Left colon (tissue), 2 donors: ENCODE measurements at places on chromosomes 4 and X. TPM values are rescaled to one million over a fixed set of nuclear protein-coding genes. Genes with fewer than 3 reads are reported as not detected.

GRCh38 chr4:152322656-152323055 lies 213.2 kb downstream of the FBXW7 start:
- no peak for DNase-seq

- no peak for DNase-seq
Measured at GRCh38 chrX:129404670-129405008, 118.7 kb downstream of the SMARCA1 start.

- DNase-seq = no peak
Measured at GRCh38 chr4:41927796-41928499, 7.3 kb upstream of the TMEM33 start.

- no peak for DNase-seq
Measured at GRCh38 chrX:64894454-64895038, 81.7 kb downstream of the ZC4H2 start.

The SYTL5 gene
- total RNA-seq = 10.0 TPM

The PFKFB1 gene
- total RNA-seq = 0.31 TPM

The ERVMER34-1 gene
- 0.59 TPM for total RNA-seq
